Stimulated activated CD8-positive, alpha-beta memory T cell treated with anti-CD3 and anti-CD28 coated beads, Interleukin-15, amount 100 ng/mL, for 48 hours (primary cell): ENCODE measurements at places on chromosomes 5 and 9.

GRCh38 chr9:72952914-72953313 lies at the start of gene ALDH1A1:
Gene ALDH1A1, minus strand, starts transcription at chr9:72953053. Its CDS starts 53 bp downstream, at chr9:72953000.
- no peak for DNase-seq

GRCh38 chr5:93674138-93674537 lies 67.3 kb downstream of the POU5F2 start:
- DNase-seq: no peak

DNA sequence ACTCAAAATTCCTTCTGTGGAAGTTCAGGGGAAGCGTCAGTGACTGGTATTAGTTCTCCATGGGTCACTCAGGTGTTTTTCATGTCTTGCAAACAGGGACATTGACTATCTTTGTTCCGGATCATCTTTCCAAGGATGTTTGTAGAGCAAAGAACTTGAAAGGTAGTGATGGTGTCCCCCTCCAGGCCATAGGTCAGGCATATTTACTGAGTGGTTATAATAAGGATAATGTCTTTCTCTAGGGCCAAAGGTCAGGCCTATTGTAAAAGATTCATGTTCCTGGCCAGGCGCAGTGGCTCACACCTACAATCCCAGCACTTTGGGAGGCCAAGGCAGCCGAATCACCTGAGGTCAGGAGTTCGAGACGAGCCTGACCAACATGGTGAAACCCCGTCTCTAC lies 614.8 kb downstream of the KIF4B start:
- DNase-seq: no peak

- DNase-seq: no peak
These were observed 1.0 kb downstream of the KLF9 start for GRCh38 chr9:70413464-70413798.

DNA sequence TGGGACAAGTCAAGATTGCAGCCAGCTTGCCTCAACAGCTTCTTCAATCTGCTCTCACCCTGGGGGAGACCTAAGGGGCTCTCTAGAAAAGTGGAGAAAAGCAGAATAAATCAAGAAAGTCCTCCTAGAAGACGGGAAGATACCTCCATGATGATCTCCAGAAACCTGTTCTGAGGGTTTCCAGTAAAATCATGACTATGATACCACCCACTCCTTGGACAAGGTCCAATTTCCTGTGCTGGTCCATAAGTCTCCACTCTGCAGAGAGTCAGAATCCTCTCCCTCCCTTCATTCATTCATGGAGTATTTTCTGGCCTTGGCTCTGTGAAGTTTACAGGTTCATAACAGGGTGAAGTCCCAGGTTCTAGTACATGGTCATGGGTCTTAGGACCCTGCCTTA lies 168.6 kb downstream of the SLC12A2 start:
- DNase-seq: no peak

DNA sequence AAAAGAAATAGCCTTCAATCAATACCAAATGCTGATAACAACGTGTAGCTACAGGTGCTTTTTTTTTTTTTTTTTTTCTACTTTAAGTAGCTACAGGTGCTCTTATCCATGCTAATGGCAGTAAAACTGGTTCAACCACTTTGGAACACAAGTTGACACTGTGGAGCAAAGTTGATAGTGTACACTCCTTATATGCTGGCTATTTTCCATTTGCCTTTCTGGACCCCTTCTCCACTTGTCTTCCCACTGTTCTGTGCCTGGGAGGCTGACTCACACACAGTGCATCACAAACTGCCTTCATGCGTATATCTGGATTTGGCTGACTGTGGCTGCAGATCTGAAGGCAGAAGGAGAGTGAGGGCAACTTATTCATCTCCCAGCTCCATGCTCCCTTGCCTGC lies 247.9 kb downstream of the MSX2 start:
- no peak for DNase-seq
